ENCODE measurements at places on chromosomes 4 and X. TPM values are rescaled to one million over a fixed set of nuclear protein-coding genes. Genes with fewer than 3 reads are reported as not detected.

DNA sequence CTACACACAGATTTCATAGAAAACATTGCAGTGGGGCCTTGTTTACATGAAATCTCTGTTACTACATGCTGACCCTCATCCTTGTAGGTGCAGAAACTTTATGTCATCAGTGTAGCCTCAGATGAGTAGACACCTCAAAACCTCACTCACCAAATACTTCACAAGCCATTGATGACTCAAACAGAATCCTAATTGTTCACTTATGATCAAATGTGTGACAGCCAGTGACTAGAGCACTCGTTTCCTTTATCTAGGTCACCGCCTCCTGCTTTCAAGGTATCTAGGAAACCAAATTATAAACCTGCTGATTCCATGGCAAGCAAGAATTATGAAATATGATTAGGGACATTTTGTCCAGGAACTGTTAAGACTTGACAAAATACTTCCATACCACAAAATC, 255.8 kb upstream of the GPRIN3 start:
- no peak for DNase-seq

The STOX2 gene
- total RNA-seq, result 0.89 TPM

GRCh38 chr4:63036159-63036866, 1372.9 kb downstream of the TECRL start:
- DNase-seq, result no peak

DNA sequence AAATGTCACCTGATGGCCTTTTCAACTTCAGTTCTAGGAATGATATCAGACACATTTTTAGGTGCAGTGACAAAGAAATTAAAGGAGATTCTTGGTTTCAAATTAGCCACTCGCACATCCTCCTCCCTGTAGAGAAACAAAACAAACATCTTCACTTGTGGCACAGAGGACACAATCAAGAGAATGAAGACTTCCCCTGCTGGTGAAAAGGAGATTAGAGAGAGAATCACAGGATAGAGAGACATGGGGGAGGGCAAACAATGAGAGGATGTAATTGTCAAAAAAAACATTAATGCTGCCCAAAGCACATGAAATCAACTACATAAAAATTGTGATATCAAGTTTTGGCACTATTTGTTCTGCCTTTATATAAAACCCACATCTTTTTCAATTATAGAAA, 34.5 kb downstream of the ACE2 start:
- DNase-seq, result no peak

DNA sequence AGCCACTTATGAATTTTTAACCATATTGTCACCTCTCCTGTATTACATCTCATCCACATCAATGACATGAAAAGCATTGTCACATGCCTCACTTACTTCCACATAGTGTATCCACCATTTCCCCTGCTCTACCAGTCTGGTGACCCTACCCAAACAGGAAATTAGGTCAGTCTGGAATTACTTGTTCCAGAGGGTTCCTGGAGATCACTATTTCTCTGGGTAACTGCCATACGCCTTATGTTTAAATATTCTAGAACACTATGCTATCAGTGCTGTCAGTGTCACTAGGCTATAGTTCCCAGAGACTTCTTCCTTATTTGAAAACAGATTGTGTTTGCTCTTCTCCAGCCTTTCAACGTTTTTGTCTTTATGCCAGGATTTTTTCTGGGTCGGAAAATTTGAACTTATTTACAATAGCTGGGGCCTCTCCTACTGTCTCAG, 15.0 kb downstream of the SRPX2 start:
- DNase-seq, result peak; percentile 50

The RPA4 gene
- total RNA-seq, result 1.5 TPM

The YY2 gene
- 1.5 TPM for total RNA-seq

The ZNF330 gene
- 29.7 TPM for total RNA-seq

GRCh38 chr4:18388039-18388438, 366.5 kb upstream of the LCORL start:
- DNase-seq, result no peak

DNA sequence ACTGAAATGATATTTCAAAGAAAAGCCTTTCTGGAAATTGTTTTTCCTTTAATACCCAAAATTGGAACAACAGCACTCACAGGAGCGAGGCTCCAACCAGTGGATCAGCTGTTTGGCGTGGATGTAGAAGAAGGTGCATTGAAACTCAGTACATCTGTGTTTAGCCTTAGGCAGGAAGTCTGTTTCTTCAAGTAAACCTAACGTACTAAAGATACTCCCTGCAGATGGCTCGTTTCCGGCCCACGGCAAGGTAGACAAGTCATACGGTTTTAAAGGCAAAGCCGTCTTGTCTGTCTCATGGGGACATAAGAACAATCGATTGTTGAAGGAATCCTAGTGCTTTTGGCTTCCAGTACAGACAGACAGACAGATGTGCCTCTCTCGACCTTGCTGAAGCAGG, 50.0 kb upstream of the CLCN4 start:
- no peak for DNase-seq

The SPANXA1 gene
- total RNA-seq, result not detected

DNA sequence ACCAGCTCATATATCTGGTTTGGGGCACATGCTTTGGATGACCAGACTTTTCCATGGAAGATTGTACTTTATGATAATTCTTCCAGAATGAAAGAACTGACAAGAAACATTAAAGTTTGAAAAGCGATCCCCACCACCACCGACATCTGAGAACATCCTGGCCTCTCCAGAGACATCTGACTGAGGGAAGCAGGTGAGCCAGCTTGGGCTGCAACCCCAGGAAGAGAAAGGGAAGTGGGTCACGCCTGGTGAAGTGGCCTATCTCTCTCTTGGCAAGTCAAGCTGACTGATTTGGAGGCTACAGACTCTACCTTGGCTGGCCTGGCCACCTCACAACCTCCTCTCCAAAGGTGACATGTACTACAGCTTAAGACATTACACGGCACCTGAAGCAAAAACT, 20.7 kb downstream of the PARM1 start:
- no peak for DNase-seq

- no peak for DNase-seq
Observed at GRCh38 chr4:142129473-142129872, 493.1 kb downstream of the IL15 start.

The FAM184B gene
- 0.19 TPM for total RNA-seq

- DNase-seq, result no peak
Observed at GRCh38 chr4:147138171-147138570, 192.5 kb upstream of the TTC29 start.

- no peak for DNase-seq
Observed at GRCh38 chr4:152613351-152613750, 66.4 kb downstream of the TMEM154 start.

The IL13RA1 gene
- 119 TPM for total RNA-seq

The BRS3 gene
- total RNA-seq, result not detected

The CCDC110 gene
- total RNA-seq, result 3.6 TPM

- DNase-seq, result no peak
Observed at GRCh38 chr4:90503677-90504076, 376.5 kb downstream of the CCSER1 start.

- DNase-seq, result peak; percentile 32
Observed at GRCh38 chr4:84578540-84579402, 4.2 kb upstream of the CDS1 start.

- DNase-seq, result no peak
Observed at GRCh38 chrX:74578137-74578536, 36.3 kb downstream of the RLIM start.

DNA sequence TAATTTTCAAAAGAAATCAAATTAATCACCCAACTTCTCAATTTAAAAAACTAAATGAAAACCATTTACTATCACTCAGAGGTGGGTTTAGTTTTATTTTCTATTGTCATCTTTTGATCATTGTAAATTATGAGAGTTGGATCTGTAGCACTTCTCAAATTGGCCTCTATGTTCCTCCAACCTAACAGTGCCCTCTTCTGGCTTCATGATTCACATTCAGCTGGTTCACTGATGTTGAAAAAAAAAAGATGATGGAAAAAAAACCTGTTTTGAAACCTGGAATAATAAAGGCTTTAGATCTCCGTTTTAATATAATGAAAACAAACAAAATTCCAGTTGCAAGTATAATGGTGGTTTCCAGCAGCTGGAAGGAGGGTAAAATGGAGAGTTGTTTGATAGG, 2.4 kb upstream of the NBDY start:
- no peak for DNase-seq
